Activated CD8-positive, alpha-beta T cell treated with anti-CD3 and anti-CD28 coated beads, Interleukin-2, amount 10 ng/mL, durations not matched to agents 7 days and 5 days (primary cell): ENCODE measurements at places on chromosomes 11 and 22. TPM values are rescaled to one million over a fixed set of nuclear protein-coding genes. Genes with fewer than 3 reads are reported as not detected.

DNA sequence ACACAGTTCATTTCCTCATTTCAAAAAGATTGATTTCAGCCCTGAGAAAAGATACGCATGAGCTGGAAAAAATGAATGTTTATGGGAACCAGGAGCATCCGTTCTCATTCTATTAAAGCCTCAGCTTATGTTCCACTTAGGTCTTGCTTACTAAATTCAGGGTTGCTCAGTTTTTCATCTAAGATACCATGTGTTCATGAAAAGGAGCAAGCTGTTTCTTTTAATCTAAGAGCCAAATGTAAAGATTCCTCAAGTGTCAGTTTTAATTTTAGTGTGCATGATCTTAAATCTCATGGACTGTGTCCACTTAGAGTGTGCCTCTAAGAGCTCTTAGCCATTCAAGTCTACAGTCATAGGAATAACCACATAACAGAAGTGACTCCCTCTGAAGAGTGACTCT is 141.5 kb upstream of the ARHGAP42 start:
- H3K4me1 ChIP-seq, result no peaks in the 10 kb centered on the region
- no peak overlapping the region for H3K27ac ChIP-seq
- no peak for DNase-seq
- no peaks in the 10 kb centered on the region for H3K27me3 ChIP-seq
- no peak overlapping the region for H3K4me3 ChIP-seq

DNA sequence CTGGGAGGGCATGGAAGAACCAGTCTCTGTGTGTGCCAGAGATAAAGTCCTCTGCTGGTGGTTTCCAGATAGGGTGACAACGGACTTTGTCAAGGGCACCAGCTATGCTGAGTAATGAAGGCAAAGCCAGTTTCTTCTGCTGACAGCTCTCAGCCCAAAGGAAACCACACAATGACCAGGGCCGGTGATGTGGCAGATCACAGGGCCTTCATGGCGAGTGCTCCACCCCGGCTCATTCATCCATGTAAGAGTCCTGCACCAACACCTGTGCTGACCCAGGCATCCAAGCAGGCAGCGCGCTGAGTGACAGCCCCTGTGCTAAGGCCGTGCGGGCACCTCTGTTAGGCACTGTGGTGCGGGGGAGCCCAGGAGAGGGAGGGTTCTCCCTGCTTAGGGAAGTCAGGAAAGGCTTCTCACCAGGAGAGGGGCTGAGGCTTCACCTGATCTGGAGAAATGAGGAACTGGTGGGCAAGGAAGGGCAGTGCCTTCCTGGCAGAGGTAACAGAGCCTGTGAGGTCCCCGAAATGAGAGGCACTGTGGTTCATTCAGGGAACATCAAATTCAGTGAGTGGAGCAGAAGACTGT is 33.8 kb downstream of the TP53I11 start:
- no peaks in the 10 kb centered on the region for H3K4me1 ChIP-seq
- no peak overlapping the region for H3K27ac ChIP-seq
- H3K36me3 ChIP-seq, result no peaks in the 10 kb centered on the region
- H3K27me3 ChIP-seq, result peaks cover 6% of the 10 kb centered on the region
- no peak for DNase-seq
- H3K4me3 ChIP-seq, result no peak overlapping the region

DPAGT1 gene
- total RNA-seq, result 57.7 TPM

GRCh38 chr22:33747029-33747428 is 173.2 kb downstream of the LARGE1 start:
- no peak overlapping the region for H3K4me3 ChIP-seq
- no peak overlapping the region for H3K27ac ChIP-seq
- no peak for DNase-seq
- H3K4me1 ChIP-seq, result no peaks in the 10 kb centered on the region
- no peaks in the 10 kb centered on the region for H3K36me3 ChIP-seq
- no peaks in the 10 kb centered on the region for H3K27me3 ChIP-seq

SCN4B gene
- 0.05 TPM for total RNA-seq

DNA sequence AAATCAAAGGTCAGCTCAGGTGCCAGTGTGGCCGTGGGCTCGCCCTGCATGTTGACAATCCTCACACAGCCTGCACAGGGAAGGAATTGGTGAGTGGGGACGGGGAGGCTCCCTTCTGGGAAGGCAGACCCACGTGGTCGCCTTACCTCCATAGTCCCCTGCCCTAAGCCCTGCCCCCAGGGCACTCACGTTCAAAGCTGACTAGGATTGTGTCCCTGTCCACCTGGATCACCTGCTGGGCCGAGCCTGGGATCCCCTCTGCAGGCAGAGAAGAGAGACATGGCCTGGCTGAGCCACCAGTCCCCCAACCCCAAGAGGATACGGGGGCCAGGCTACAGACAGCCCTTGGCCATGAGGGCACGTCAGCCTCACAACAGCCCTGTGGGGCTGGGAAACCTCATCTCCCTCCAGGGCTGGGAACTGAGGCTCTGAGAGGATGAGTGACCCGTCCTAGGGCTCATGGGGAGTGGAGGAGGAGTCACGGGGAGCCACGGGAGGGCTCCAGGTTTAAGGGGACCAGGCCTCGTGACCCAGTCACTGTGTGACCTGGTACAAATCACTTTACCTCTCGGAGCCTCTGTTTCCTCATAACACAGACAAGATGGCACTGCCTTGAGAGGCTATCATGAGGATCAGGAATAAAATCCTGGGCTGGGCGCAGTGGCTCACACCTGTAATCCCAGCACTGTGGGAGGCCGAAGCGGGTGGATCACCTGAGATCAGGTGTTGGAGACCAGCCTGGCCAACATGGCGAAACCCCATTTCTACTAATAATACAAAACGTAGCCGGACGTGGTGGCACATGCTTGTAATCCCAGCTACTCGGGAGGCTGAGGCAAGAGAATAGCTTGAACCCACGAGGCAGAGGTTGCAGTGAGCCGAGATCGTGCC is 12.1 kb upstream of the SF1 start:
- peaks cover 24% of the 10 kb centered on the region for H3K36me3 ChIP-seq
- H3K4me1 ChIP-seq, result peaks cover 27% of the 10 kb centered on the region
- H3K27ac ChIP-seq, result no peak overlapping the region
- DNase-seq, result no peak

DNA sequence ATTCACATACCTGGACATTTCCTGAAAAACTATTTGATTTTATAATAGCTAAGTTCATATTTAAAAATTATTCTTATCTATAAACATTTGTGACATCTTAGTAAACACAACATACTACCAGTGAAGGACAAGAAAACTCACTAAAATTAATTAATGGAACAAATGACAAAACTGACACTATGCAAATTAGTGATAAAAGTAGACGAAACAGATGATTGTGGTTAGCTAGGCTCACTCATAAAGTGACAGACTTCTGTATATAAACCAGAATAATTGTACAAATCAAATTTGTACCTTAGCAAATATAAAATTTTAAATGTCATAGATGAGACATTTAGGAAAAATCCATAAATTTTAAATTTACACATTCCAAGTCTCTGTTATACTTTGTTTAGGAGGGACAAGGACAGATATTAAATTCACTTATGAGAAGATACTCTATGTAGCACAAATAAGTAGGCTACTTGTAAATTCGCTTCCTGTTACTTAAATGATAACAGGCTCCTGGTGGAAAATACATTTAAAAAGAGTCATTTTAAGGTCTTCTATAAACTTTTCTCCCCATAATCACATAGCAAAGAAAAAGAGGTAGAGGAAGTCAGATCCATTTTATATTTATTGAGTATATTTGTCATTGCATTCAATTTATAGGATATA is 81.2 kb downstream of the KIF18A start:
- no peaks in the 10 kb centered on the region for H3K27me3 ChIP-seq
- no peak overlapping the region for H3K4me3 ChIP-seq
- no peak for DNase-seq
- no peaks in the 10 kb centered on the region for H3K4me1 ChIP-seq
- no peak overlapping the region for H3K27ac ChIP-seq

- H3K4me1 ChIP-seq, result peaks cover 4% of the 10 kb centered on the region
- no peak overlapping the region for H3K27ac ChIP-seq
- peaks cover 24% of the 10 kb centered on the region for H3K36me3 ChIP-seq
- no peak overlapping the region for H3K4me3 ChIP-seq
Measured at GRCh38 chr11:68166969-68167368, 45.8 kb upstream of the CHKA start.

SCGB1A1 gene
- not detected for total RNA-seq

DNA sequence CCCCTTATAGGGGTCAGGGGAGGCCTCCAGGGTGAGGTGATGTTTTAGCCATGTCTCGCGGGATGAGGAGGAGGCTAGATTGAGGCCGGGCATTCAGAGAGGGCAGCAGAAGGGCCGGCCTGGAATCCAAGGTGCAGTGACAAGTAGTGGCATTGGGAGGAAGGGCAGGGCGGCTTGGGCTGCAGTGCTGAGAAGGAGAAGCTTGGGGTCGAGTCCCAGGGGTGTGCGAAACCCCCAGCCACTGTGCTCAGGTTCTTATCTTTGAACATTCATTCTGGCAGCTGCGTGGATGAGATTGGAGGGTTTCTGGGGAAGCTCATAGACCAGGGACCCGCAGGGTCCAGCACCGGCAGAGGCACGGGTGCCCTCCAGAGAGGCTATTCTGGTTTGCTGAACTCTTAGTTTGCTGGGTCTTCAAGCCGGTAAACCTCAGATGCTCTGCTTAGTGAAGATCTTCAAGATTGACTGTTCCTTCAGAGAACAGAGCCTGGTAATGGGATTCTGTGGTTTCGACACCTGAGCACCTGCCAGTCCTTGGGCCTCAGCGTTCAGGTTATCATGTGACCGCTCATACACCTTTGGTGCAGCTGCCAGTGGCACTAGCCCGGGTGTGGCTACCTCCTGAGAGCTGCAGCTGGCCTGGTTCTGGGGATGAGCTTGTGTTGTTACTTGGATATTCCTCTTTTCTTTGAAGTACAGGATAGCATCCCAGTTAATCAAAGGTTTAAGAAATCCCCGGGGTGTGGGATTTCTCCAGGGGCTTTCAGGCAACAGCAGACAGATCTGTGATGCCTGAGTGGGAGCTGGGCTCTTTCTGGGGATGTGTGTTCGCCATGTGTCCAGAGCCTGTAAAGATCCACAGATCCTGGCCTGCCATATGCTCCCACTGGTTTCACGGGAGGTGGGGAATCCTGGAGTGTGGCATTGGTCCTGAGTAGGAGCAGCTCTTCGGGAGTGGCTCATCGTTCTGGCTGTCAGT is 152.8 kb downstream of the TBC1D22A start:
- H3K27me3 ChIP-seq, result no peaks in the 10 kb centered on the region
- peaks cover 13% of the 10 kb centered on the region for H3K4me1 ChIP-seq
- H3K36me3 ChIP-seq, result peaks cover 18% of the 10 kb centered on the region

HPX gene
- total RNA-seq, result not detected

GRCh38 chr22:46830841-46831240 is 68.4 kb downstream of the TBC1D22A start:
- no peaks in the 10 kb centered on the region for H3K27me3 ChIP-seq
- DNase-seq, result no peak
- peaks cover 69% of the 10 kb centered on the region for H3K36me3 ChIP-seq
- H3K27ac ChIP-seq, result no peak overlapping the region
- H3K4me1 ChIP-seq, result no peaks in the 10 kb centered on the region
- H3K4me3 ChIP-seq, result no peak overlapping the region

GRCh38 chr11:20075627-20076026 is 84.6 kb downstream of the DBX1 start:
- no peaks in the 10 kb centered on the region for H3K4me1 ChIP-seq
- H3K36me3 ChIP-seq, result no peaks in the 10 kb centered on the region
- no peak overlapping the region for H3K4me3 ChIP-seq
- H3K27ac ChIP-seq, result no peak overlapping the region

DNA sequence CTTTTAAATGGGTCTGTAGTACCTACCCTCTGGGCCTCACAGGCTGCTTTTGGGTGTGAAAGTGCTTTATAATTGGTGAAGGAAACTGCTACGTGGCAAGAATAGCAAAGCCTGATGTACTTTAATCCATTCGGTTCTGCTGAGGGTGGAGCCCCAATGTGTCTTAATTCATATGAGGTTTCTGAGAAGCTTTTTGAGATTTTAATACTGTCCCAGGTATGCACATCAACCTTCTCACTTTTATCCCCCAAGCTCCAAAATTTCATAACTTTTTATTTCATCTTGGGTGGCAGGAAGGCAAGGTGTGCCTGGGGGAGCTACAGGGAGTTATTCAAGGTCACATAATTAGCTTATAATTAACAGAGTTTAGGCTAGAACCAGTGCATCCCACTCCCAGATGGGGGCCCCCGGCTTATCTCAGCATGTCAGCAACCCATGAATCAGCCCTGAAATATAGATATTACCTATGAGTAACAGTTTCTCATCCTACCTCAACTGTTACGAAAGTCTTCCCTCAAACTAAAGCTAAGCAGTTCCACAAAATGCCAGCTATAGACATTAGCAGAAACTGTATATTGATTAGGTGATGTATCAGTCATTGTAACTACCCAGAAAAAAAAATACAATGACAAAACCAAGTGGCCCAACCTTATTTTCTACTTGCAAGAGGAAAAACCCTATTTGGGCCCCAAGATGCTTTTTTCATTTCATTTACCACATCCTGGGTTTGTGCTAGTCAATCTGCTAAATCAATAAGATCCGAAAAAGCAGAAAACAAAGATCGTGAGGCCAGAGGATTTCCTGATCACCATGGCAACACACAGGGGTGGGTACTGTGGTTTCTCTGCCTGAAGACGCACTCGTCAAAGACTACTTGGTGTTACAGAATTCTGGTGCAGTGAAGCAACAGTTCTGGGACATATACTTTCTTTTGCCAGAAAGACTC is 26.7 kb downstream of the CD44 start:
- peaks cover 99% of the 10 kb centered on the region for H3K4me1 ChIP-seq
- DNase-seq, result peak; percentile 97
- H3K27ac ChIP-seq, result peak overlapping the region; percentile 99
- H3K36me3 ChIP-seq, result peaks cover 81% of the 10 kb centered on the region
- H3K27me3 ChIP-seq, result no peaks in the 10 kb centered on the region

- peaks cover 22% of the 10 kb centered on the region for H3K4me1 ChIP-seq
- H3K36me3 ChIP-seq, result peaks cover 8% of the 10 kb centered on the region
Measured at GRCh38 chr11:72244060-72244360, at the start of gene PHOX2A. Gene PHOX2A (minus strand): TSS chr11:72244176. CDS start chr11:72244004, 172 bp downstream.

- no peak overlapping the region for H3K4me3 ChIP-seq
- peaks cover 19% of the 10 kb centered on the region for H3K4me1 ChIP-seq
- no peaks in the 10 kb centered on the region for H3K36me3 ChIP-seq
- no peak for DNase-seq
- H3K27ac ChIP-seq, result no peak overlapping the region
- H3K27me3 ChIP-seq, result no peaks in the 10 kb centered on the region
Measured at GRCh38 chr11:113316256-113316655, 1.9 kb downstream of the TTC12 start.

DNA sequence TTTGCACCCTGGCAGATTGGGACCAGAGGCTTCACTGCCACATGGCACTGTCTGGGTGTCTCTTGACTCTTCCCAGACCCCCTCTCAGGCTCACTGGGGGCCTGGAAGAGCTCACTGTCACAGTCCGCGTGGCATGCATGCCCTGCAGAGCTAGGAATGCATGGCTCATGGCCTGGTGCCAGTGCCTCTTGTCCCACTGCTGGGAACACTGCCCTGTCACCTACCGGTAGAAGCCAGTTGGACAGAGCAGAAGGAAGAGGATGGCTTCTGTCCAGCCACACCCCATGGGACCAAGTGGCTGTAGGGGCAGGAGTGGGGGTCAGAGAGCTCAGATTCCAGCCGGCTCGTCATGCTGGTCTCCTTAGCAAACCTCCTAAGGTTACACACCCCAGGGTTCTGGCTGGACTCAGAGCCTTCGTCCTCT is 29.7 kb downstream of the MB start:
- no peak overlapping the region for H3K27ac ChIP-seq
- H3K4me1 ChIP-seq, result no peaks in the 10 kb centered on the region
